Activated T-helper 2 cell treated with anti-CD3 and anti-CD28 coated beads, Interferon-gamma antibody, Interleukin-2, Interleukin-4, amounts not matched to agents 10 μg/mL and 5 μg/mL and 100 μg/mL, durations not matched to agents 14 hours and 24 hours and 36 hours (primary cell): ENCODE measurements at places on chromosomes 11 and 22. TPM values are rescaled to one million over a fixed set of nuclear protein-coding genes. Genes with fewer than 3 reads are reported as not detected.

ABCC8 gene
- 0.30 TPM in 1 of 2 replicates, not detected in the other for total RNA-seq

BEST1 gene
- 0.09 TPM in 1 of 2 replicates, not detected in the other for total RNA-seq

MCHR1 gene
- not detected in 2 replicates for total RNA-seq

STT3A gene
- total RNA-seq = 187 and 198 TPM in 2 replicates

SHISA8 gene
- total RNA-seq = 1.0 and 1.7 TPM in 2 replicates

CCND1 gene
- total RNA-seq = 1.2 and 2.1 TPM in 2 replicates

ADORA2A gene
- 20.2 and 23.8 TPM in 2 replicates for total RNA-seq

CRYAB gene
- total RNA-seq = not detected in 2 replicates

SMIM38 gene
- 0.41 and 0.53 TPM in 2 replicates for total RNA-seq

C11orf87 gene
- not detected in 2 replicates for total RNA-seq

NCAM1 gene
- total RNA-seq = not detected in 2 replicates

EFCAB6 gene
- total RNA-seq = 0.11 TPM in 1 of 2 replicates, not detected in the other

OR8B8 gene
- total RNA-seq = not detected in 2 replicates
